ENCODE measurements at places on chromosomes 1 and 21.
A peak's percentile ranks its signal among the peaks of the same experiment; 100 is the strongest.

DNA sequence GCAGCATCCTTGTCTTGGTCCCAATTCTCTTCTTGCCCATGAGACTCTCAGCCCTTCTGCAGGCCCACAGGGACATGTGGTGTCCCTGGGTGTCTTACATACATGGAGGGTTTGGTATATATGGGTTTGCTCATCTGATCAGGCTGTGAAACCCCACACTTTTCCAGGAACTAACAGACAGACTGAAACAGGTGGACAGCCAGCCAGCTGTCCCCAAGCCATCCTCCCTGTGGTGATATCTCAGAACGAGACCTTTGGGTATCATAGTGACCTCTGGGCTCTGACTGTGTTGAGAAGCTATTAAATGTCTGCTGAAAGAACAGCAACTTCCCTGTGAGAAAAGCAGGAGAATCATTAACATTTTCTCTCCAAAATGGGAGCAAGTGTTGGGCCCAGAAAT, 115.5 kb upstream of the PAXBP1 start:
- DNase-seq = no peak

DNA sequence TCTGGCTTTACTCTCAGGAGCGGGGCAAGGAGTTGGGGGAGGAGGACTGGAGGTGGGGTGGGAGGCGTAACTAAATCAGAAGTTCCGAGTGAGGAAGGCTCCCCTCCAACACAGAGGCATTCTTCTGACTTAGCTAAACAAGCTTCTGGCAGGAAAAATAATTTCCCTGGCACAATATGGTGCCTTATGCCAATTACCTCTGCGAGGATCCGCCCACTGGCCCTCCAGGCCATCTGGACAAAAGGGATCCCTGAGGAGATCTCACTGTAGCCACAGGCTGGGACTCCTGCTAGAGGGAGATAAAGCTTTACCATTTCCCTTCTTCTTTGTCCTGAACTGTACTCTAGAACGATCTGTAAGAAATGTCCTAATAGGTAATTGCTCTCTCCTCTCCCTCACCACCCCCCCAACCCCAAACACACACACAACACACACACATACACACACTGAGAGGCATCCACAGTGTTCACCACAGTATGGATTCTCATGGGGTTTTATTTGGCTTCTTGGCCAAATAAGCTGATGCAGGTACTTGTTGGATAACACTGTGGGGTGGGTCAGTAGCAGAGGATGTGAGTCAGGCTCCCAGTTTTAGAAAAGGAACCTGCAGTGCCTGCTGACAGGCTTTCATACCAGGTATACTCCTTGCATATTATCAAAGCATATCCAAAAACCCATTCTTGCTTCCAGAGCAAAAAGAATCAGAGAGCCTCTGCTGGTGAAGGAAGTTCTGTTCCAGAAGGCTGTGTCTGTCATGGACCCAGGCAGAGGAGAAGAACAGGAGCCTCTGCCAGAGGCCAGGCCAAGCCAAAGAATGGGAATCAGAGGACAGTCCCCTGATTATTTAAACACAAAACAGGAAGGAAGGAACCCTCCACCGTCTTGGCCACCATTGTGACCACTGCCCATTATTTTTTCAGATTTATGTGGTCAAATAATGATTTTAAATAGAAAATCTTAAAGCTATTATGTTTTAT, 169.1 kb downstream of the C1orf21 start:
- no peak for DNase-seq

DNA sequence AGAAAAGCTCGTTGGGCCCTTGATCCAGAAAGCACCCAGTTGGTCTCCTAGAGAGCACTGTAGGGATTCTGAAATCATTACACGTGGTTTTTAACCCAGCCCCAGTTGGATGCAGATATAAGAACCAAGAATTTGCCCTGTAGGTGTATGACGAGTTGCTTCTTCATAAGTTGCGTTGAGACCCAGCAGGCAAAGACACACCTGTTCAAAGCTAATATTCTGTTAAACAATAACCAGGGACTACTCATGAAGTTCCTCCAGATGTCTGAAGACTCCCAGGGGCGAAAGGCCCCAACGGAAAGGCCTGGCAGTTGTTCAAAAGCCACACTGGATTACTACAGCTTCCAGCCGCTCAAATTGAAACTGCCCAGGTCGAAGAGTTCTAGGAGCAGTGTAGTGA, 88.6 kb upstream of the HNRNPU start:
- no peak for DNase-seq

GRCh38 chr1:221856228-221857093, 114.6 kb upstream of the DUSP10 start:
- DNase-seq = no peak

DNA sequence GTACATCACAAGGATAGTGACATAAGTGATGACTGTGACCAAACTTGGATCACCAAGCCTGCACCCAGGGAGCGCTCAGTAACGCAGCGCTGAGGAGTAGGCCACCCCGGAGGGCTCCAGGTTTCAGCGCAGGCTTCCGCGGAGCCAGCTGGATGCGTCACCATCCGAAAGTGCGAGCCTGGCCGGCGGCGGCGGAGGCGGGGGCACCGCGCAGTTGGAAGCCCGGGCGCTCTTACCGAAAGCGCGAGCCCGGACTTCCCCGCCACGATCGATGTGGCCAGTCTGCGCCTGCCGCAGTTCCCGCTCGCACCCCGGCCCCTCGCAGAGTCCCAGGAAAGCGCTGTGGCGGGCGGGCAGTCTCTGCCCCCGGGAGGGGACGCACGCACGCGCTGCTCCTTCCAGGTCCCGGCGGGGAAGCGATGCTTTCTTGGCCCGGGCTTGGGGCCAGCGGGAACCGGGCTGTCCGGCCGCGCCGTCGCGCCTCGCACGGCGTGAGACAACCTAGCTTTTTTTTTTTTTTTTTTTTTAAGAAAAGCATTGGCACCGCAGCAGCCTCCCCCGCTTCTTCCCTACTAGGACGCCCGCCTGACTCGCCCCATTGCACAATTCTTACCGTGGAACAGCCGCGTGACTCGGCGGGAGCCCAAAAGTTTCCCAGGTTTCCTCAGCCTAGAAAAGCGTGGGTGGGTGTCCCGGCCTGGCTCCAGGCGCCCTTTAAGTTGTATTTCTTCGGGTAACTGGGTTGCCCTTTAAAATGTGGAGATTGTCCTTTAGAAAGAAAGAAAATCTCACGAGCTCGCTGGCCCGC, 36.4 kb upstream of the JAK1 start:
- peak; percentile 63 for DNase-seq

- DNase-seq = peak; percentile 21
Measured at GRCh38 chr1:245441689-245442088, 286.9 kb downstream of the KIF26B start.

GRCh38 chr1:29767769-29768425, 531.6 kb downstream of the PTPRU start:
- no peak for DNase-seq
